ENCODE measurements at places on chromosomes 6 and 20.

- DNase-seq = no peak
These were observed 17.9 kb upstream of the ABRACL start for GRCh38 chr6:139010674-139011073.

- peak; percentile 83 for DNase-seq
These were observed at the start of gene SMPDL3A for GRCh38 chr6:122789182-122790027. Gene SMPDL3A, plus strand, starts transcription at chr6:122789258. Its CDS starts 89 bp downstream, at chr6:122789347.

GRCh38 chr6:52992980-52993920, 1.8 kb downstream of the GSTA4 start:
- no peak for DNase-seq

- DNase-seq = peak; percentile 44
These were observed 116.5 kb downstream of the TCP11 start for GRCh38 chr6:35024551-35025054.

DNA sequence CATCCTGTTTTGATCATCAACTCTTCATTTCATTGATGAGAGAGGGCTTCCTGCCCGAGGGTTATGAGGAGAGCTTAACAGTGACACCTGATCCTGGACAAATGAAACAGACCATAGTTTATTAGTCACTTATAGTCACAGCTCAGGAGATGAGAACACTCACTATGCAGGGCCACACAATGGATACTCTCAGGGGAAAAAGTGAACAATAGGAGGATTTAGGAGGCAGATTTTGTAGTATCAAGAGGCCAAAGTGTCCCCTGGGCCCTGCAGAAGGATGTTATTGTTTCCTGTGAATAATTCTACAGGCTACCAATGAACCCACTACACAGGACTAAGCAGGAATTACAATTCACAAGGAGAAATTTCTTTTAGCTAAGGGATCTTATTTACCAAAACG, 772.8 kb upstream of the MAN1A1 start:
- no peak for DNase-seq

DNA sequence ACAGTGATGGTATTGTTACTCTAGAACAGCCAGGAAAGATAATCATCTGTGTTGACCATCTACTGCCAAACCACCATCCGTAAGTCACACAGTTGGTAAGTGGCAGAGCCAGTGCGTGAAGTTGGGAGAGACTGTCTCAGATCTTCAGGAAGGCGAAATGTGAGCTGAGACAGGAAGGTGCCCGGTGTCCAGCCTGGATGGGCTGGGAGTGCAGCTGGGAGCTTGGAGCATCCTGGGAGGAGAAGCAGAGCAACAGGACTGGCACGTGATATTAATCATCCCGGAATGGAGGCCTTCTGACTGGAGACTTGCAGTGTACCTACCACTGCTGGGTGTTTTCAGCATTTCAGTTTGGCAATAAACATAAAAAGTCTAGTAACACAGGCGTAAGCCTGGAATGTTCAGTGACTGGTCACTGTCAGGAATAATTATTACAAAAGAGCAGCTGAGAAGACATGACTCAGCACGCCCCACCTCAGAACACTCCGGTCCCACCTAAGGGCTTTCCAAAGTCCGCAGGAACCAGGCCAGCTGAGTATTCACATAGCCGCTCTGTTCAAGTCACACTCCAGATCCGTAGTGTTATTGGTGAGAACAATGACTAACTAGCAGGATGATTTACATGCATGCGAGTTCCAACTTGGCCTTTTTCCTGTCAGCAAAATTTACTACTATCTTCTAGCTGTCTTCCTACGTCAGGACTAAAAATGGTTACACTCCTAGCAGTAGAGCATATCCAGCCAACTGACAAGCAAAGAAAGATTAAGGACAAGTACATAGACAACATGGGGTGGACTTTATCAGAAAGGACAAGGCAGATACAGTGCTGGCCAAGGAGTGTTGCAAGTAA, 45.1 kb upstream of the PNRC1 start:
- no peak for DNase-seq

DNA sequence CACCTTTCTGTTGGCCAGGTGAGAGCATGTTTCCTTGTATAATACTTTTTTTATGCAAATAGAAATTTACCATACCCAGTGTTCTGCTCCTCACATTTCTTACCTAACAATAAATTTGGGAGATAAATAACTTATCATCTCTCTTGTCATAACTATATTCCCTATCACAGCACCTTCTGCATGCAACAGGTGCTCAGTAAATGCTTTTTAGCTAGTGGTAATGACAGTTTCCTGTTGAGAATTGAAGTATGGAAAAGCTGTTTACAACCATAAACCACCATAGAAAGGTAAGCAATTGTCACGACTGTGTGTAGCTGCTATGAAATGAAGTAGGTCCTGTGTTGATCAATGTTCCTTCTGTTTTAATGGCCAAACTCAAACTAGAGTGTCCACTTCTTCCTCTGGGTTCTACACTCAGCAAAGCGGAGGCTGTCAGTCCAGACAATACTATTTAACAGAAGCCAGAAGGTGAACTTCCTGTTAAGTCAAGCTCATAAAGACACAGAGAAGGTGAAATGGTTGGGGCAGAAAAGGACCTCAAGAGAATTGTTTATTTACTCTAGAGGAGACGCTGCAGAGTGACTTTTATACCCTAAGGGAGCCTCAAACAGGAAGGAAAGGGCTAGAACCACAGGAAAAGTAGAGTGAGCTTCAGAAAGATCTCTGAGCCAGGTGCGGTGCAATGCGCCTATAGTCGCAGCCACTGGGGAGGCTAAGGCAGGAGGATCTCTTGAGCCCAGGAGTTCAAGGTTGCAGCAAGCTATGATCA, 84.0 kb upstream of the SLC22A16 start:
- no peak for DNase-seq

GRCh38 chr20:17504898-17505635, 26.1 kb downstream of the BFSP1 start:
- DNase-seq = no peak

GRCh38 chr6:24720604-24721460, 1.9 kb upstream of the C6orf62 start:
- DNase-seq = peak; percentile 100

DNA sequence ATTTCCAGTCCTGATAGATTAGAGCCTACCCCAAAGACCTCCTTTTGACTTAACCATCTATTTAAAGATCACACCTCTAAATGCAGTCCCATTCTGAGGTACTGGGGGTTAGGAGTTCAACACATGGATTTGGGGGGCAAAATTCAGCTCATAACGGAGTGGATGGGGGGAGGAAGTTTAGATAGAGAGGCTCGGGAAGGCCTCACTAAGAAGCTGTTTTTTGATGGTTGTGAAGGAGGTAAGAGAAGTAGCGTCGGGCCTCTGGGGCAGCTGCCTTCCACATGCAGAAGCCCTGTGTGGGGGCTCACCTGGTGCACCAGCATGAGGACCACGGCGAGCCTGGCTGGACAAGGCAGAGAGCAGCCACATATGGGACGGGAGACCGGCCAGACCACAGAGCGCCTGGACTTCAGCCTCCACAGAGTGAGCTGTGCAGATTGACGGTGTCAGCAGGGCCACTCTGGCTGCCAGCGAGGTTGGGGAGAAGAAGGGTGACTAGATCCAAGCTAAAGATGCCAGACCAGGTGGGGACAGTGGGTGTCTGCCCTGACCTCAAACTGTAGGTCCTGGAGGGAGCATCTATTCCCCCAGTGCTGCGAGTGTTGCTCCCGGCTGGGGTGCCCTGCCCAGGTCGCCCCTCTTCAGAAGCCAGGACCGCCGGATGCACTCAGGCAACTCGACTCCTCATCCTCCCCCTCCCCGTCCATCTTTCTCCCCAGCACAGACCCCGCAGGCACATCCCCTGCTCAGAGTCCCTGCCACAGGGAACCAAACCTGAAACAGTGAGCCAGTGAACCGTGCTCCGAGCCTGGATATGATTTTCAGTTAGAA, 5.1 kb upstream of the SYNJ2 start:
- no peak for DNase-seq

- no peak for DNase-seq
These were observed 128.9 kb upstream of the SHLD1 start for GRCh38 chr20:5621305-5621704.

DNA sequence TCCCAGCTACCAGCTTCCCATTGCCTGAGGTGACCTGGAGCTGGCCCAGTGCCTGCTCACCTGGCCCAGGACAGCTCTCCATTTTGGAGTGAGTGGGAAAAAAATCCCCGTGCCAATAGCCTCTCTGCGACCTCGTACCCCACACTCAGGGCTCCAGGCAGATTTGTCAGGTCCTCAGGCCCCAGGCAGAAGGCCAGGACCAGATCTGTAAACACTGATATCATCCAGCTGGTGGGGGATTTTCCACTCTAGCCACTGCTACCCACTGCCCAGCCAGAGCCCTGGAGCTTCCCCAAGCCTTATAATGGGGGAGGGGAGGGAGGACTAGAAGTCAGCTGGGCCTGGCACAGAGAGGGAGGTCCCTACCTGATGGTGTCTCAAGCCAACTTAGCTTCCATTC, 1.3 kb upstream of the PGC start:
- no peak for DNase-seq

DNA sequence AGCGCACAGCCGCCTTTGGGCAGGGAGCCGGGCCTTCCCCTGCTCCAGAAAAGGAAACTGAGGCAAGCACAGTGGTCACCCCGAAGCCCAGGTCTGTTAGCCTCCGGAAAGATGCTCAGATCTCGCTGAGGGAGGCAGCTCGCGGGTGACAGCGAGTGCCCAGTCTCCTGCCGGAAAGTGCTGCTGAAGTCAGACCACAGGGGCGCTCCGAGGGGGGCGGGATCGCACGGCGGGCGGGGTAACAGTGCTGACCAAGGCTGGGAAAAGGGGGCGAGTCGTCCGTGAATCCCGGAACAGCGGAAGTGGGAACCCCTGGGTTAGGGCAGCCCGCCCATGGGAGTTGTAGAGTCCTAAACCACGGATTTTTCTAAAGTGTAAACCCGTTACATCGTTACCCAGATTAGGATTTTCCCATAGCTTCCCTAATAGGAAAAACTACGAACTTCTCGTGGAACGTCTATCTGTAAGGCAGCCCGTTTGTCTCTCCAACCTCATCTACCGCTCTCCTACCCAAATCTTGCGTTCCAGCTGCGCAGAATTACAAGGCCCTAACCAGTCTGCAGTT, 504 bp downstream of the VPS16 start:
- DNase-seq = peak; percentile 68

DNA sequence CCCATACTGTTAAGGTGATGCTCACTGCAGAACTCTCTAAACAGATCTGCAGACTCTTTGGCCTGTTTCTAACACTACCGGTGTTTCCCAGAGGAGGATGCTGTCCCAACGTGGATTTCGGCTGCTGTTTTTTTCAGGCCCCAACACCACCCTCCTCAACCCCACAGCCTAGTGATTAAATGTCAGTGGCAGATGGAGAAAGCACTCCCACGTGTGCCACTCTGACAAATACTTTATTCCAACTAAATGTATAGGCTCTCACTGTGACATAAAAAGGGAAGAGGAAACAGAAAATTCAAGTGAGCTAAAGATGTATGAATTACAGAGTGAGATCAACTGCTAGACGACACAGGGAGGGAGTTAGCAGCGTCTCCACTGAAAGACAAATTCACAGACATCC, 3.6 kb downstream of the TBC1D20 start:
- DNase-seq = no peak

Data from WERI-Rb-1 (cell line).